ENCODE measurements at places on chromosomes 6 and 20.

DNA sequence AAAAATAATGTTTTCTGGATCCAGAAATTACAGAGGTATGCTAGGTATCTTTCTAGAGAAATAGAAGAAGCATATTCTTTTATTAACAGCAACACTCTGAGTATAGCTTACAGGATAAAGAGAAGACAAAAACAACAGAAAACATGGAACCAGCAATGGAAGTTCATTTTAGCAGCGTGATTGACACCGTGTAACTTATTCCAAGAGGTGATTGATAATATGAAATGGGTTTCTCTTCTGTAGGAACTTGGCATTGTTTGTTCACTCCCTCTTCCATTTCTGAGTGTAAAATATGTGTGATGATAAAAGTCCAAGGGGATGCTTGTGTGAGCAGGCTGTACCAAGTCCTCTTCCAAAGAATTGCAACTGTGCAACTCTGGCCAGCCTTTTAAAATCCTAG, 303.0 kb downstream of the COL12A1 start:
- no peak for DNase-seq

- no peak for DNase-seq
Measured at GRCh38 chr6:42696526-42697267, 25.7 kb downstream of the PRPH2 start.

DNA sequence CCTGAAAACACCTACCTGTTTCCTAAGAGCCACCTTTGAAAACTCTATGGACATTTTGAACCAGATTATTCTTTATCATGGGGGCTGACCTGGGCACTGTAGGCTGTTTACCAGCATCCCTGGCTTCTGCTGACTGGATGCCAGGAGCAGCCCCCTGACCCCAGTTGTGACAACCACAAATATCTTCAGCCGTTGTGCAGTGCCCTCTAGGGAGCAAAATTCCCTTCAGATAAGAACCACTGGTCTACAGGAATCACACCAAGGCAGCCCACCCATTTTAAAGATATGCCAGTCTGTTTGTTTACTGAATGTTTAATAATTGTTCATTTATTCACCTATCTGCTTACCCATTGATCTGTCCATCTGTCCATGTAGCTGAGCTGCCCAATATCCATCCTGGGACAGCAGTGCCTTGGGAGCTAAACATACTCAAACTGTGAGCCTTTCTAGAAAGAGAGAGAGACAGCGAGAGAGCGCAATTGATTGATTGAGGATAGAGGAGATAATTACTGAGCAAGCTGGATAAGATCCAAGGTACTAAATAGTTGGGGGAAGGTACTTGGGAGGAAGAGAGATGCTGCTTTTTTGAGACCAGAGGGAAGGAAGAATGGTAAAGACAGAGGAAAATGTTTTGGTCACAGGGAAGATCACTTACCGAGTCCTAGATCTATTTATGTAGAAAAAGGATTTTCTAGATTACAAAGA, 276.8 kb downstream of the NRN1 start:
- DNase-seq: no peak

DNA sequence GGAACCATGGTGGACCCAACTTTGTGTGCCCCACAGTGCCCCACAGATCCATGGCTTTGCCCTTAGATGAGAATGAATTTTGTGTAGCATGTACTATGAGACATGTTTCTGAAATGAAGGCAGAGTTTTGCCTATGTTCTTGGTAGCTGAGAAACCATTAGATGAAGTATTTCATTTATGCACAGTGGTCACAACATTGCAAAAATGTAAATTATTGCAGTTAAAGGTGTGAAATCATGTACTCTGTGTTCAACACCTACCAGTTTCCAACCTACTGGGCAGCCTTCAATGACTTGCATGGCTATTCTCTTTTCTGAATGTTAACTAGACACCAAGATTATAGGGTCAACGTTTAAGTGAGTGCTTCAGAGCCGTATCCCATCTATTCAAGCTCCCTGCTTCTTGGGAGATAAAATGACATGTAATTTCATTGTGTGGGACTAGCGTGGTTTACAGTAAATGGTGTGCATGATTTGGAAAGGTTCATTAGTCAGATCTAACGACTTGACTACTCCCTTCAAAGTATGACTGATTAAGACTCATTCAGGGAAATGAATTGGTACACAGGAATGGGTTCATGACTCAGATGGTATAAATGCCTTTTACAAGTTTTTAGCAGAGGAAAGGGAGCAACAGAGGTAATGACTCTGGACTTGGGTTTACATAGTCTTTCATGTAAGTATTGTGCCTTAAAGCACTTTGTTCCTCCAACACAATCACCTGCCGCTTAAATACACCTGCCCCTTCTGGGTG, 106.1 kb upstream of the AKIRIN2 start:
- DNase-seq: no peak

- DNase-seq: no peak
Measured at GRCh38 chr20:32018269-32019155, 8.3 kb downstream of the CCM2L start.

- DNase-seq: no peak
Measured at GRCh38 chr6:148343047-148343782, 577 bp downstream of the SASH1 start.

DNA sequence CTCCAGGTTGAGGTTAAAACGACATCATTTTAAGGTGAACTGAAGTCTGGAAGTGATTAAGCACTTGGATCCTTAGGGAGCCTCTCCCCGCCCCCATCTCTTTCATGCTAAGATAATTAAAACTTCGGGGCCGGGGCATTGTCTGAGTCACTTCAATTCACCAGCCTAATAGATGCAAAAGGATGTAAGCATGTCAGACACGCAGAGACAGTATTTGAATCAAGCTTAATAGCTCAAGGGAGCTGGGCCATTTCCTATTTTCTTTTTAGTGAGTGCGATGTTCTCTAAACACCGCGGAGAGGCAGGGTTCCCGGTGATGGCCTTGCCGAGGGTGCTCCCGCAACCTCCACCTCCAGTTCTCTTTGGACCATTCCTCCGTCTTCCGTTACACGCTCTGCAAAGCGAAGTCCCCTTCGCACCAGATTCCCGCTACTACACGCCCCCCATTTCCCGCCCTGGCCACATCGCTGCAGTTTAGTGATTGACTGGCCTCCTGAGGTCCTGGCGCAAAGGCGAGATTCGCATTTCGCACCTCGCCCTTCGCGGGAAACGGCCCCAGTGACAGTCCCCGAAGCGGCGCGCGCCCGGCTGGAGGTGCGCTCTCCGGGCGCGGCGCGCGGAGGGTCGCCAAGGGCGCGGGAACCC, 516 bp upstream of the IRF4 start:
- no peak for DNase-seq

GRCh38 chr6:39029156-39030011, 19.2 kb upstream of the GLP1R start:
- no peak for DNase-seq

DNA sequence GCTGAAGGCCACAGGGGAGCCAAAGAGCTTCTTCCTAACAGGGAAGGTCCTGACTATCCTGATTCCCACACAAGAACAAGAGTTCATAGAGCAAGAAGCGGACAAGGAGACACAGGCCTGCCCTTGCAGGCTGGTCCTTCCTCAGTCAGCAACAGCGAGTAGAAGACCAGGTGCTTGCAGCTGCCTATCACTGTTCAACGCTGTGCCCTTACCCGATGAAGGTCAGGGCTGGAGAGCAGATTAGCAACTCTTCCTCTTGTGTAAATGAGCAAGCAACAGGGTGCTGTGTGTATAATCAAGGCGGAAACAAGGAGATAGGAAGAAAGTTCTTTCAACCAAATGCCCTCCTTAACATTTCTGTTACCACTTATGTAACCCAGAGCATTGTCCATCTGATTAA, 115.3 kb upstream of the SPACA1 start:
- DNase-seq: no peak
